Mucosa of descending colon (tissue), 3 donors: ENCODE measurements at places on chromosomes 4 and X. TPM values are rescaled to one million over a fixed set of nuclear protein-coding genes. Genes with fewer than 3 reads are reported as not detected.

WDFY3 gene
- 76.9 TPM for total RNA-seq

PNMA6A gene
- 0.26 TPM for total RNA-seq

ERVMER34-1 gene
- 0.70 TPM for total RNA-seq

P2RY8 gene
- total RNA-seq, result 2.0 TPM

GRIA2 gene
- 0.36 TPM for total RNA-seq

SLITRK4 gene
- not detected for total RNA-seq

RBMX gene
- 101 TPM for total RNA-seq

UVSSA gene
- 36.8 TPM for total RNA-seq

PAGE2 gene
- not detected for total RNA-seq

KCND1 gene
- 0.87 TPM for total RNA-seq

REELD1 gene
- total RNA-seq, result not detected

HHIP gene
- total RNA-seq, result 5.5 TPM

SPATA18 gene
- 15.5 TPM for total RNA-seq
